ENCODE measurements at places on chromosomes 2 and 18.

GRCh38 chr2:8662239-8662879, 19.5 kb upstream of the ID2 start:
- peak; percentile 59 for DNase-seq

- DNase-seq = no peak
Measured at GRCh38 chr2:219486380-219486959, 12.2 kb upstream of the GMPPA start.

- no peak for DNase-seq
Measured at GRCh38 chr18:76699923-76700322, 122.4 kb upstream of the ZNF236 start.

GRCh38 chr18:77635451-77635850, 385.8 kb downstream of the GALR1 start:
- DNase-seq = no peak

- peak; percentile 65 for DNase-seq
Measured at GRCh38 chr18:22223254-22223964, 54.0 kb downstream of the GATA6 start.

DNA sequence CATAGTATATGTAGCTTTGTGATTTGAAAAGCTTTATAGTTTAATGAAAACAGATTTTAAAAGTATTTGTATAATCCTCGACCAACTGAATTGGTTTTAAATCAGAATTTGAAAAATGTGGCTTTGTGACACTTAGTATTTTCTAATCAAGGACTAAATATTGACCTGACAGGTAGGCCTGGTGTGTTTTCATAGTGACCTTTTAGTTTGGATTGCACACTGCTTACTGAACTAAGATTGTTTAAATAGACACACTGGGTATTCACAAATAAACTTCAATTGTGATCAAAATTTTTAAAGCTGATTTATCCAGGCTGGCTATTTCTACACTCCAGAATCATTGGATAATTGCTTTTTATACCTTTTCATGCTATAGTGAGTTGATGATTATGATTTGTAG, 31.8 kb upstream of the FAM237A start:
- no peak for DNase-seq

- DNase-seq = no peak
Measured at GRCh38 chr2:160742667-160743066, 249.1 kb upstream of the RBMS1 start.

GRCh38 chr2:160062292-160063005, at the start of gene PLA2R1:
Gene PLA2R1 (minus strand): TSS chr2:160062615. CDS start chr2:160062403, 212 bp downstream.
- no peak for DNase-seq

GRCh38 chr2:100236166-100236565, 86.1 kb downstream of the LONRF2 start:
- no peak for DNase-seq

- DNase-seq = no peak
Measured at GRCh38 chr18:62551972-62552513, 29.2 kb downstream of the ZCCHC2 start.

GRCh38 chr2:34031097-34031496, 432.0 kb upstream of the FAM98A start:
- DNase-seq = no peak

GRCh38 chr2:234291765-234292204, 205.1 kb downstream of the ARL4C start:
- DNase-seq = no peak

GRCh38 chr2:241741016-241741415, 6.6 kb downstream of the D2HGDH start:
- DNase-seq = no peak

DNA sequence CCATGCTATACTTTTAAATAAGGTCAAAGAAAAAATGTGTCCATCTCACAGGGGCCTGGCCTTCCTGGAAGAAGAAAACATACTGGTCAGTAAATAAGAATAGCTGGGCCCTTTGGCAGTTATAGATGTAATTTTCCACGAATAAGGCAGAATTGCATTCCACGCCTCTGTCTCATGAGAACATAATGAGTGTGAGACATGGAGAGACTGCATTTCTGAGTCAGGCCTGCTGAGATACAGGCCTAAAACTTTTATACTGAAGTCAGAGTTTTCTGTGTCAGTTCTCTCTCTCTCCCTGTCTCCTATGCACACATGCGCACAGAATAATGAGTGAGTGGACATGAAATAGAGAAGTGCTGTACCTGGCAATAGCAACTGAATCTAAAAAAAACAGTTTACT, 20.4 kb upstream of the IL1R1 start:
- no peak for DNase-seq

GRCh38 chr2:10387033-10387432, 61.1 kb downstream of the ODC1 start:
- no peak for DNase-seq

DNA sequence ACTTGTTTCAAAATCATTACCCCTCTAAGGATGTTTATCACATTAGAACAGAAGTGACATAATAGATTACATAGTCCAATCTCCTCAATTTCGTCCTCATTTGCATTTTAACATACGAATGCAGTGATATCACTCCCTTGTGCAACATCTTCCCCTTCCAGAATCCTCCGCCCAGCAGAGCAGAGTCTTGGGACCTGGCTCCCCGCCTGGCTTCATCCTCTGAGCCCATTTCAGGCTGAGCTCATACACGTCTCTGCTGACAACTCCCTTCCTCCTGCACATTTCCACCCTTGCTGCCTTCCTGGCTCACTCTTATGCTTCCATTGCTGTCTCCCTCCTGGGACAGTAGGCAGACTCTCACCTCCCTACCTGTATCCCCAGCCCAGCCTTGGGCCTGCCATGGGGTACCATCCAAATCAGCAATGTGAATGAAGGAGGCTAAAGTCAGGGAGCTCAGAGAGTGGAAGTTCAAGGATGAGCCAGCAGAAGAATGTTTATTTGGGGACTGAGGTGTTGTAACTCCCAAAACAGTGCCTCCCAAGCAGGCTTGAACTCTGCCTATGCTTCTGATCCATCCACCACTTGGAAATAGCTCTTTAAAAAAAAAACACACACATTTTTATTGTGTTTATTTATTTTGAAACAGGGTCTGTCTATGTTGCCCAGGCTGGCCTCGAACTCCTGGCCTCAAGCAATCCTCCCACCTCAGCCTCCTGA, 165.2 kb downstream of the TMEM200C start:
- no peak for DNase-seq

Measured in K562 (cell line).